GM04504 (cell line): ENCODE measurements at places on chromosomes 16 and 17.

DNA sequence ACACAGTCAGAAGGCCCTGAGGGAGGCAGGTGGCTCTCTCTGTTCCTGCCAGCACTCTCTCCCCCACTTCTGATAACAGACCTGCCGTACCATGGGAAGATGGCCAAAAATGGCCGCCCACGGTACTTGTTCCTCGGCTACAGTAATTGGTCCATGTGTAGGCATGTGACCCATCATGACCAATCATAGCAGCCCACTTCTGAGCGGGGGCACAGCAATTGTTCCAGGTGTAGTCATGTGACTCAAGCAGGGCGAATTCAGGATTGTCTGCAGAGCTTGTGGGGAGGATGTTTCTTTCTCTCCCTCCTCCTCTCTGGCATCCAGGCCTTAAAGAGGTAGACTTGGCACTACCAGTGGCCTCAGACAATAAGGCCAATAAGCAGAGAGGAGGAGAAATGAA, 250.4 kb downstream of the MRTFB start:
- DNase-seq, result no peak

GRCh38 chr16:66006485-66006884, 360.0 kb upstream of the CDH5 start:
- DNase-seq, result no peak

- no peak for DNase-seq
Observed at GRCh38 chr17:14303343-14304221, 2.7 kb downstream of the HS3ST3B1 start.

- no peak for DNase-seq
Observed at GRCh38 chr17:16155536-16155935, 59.8 kb downstream of the NCOR1 start.

DNA sequence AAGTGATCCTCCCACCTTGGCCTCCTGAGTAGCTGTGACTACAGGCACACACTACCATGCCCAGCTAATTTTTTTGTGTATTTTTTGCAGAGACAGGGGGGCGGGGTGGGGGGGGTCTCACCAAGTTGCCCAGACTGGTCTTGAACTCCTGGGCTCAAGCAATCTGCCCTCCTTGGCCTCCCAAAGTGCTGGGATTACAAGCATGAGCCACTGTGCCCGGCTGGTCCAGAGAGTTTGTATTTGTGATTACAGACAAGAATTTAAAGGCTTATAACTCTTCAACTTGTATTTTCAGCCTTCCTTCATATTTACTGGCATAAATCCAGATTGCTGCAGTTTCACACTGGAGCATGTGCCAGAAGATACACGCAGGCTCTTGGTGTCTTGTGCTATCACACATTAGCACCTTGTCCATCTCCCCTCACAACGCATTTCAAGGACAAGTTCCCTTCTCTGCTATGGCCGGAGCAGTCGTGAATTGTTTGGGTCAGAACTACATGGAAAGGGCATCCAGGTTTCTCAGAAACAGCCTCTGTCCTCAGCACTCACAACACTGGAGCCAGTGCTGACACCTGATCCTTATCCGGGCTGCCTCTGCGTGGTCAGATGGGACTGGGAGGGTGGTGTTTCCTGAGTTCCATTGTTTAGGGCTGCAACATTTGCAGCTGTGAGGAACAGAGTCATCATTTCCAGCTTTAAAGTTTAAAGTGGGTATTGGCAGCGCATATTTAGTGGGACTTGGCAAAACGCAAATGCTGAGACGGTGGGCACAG, 28.1 kb downstream of the WSCD1 start:
- no peak for DNase-seq

- DNase-seq, result no peak
Observed at GRCh38 chr17:81076141-81076679, 41.3 kb downstream of the BAIAP2 start.

- DNase-seq, result no peak
Observed at GRCh38 chr17:3282901-3283300, 15.3 kb downstream of the OR3A1 start.

GRCh38 chr17:6179017-6179416, 108.8 kb downstream of the WSCD1 start:
- no peak for DNase-seq

- no peak for DNase-seq
Observed at GRCh38 chr16:57244463-57244766, 644 bp upstream of the ARL2BP start.
